ENCODE measurements at places on chromosomes 4 and X.
A peak's percentile ranks its signal among the peaks of the same experiment; 100 is the strongest.

- DNase-seq = peak; percentile 94
These were observed 71.9 kb downstream of the MAGEB17 start for GRCh38 chrX:16239211-16239610.

- DNase-seq = no peak
These were observed 12.0 kb upstream of the UFSP2 start for GRCh38 chr4:185437809-185438208.

DNA sequence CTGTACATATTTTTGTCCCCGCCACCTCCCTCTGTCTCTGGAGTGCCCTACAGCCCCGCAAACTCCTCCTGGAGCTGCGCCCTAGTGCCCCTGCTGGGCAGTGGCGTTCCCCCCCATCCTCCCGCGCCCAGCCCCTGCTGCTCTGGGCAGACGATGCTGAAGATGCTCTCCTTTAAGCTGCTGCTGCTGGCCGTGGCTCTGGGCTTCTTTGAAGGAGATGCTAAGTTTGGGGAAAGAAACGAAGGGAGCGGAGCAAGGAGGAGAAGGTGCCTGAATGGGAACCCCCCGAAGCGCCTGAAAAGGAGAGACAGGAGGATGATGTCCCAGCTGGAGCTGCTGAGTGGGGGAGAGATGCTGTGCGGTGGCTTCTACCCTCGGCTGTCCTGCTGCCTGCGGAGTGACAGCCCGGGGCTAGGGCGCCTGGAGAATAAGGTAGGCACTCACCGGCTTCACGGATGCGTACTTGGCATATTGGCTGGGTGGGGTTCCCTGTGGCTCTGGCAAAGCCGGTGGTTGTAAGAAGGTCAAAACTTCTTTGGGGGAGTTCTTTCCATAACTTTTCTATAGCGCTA, 653 bp downstream of the HHIP start:
- no peak for DNase-seq

DNA sequence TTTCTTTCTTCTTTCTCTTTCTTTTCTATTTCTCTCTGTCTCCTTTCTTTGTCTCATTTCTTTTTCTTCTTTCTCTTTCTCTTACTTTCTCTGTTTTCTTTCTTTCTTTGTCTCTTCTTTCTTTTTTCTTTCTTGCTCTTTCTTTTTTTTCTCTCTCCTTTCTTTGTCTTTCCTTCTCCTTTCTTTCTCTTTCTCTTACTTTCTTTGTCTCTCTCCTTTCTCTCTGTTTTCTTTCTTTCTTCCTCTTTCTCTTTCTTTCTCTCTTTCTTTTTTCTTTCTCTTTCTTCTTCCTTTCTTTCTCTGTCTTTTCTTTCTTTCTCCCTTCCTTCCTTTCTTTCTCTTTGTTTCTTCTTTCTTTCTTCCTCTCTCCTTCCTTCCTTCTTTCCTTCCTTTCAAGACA, 184.8 kb downstream of the CRLF2 start:
- DNase-seq = no peak

- no peak for DNase-seq
These were observed 1.0 kb downstream of the GAB3 start for GRCh38 chrX:154749856-154750255.

DNA sequence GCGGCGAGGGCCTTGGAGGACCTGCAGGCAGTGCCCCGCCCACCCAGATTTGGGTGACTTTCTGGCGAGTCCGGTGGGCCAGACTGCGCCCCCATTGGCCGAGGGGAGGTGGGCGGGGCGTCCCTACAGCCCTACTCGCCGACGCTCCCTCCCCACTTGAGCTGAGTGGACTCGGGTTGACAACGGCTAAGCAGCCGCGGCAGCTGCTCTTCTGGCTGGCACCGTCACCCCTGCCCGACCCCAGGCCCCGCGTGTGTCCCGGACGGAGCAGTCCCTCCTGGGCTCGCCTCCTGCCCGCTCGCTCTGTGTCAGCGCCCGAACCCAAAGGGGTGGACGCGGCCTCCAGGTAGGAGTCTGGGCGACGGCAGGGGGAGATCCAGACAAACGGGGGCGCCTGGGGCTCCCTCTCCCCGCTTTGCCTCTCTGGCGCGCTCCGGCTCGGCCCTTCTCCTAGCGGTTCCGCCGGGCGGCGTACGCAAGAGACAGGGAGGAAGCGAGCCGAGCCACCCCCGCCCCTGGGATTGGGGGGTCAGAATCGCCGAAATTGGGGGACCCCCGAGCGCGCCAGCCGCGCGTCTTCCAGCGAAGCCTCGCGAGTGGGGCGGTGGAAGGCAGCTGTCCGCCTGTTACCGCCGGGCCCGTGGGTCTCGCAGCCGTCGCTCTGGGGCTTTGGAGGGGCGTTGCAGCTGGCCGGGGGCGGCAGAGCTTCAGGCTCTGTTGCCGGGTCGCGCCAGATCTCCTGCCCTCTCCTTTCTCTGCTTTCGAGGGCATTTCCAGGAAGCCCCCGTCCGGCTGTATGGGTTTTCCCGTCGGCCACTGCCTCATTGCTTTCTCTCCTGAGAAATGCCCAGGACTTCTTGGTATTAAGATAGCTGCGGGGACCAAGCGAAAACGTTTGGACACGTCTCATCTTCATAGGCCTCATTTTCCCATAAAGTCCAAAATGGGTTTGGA, 46.3 kb downstream of the STARD8 start:
- peak; percentile 71 for DNase-seq

GRCh38 chr4:128481752-128482480, 194.3 kb upstream of the PGRMC2 start:
- DNase-seq = no peak

DNA sequence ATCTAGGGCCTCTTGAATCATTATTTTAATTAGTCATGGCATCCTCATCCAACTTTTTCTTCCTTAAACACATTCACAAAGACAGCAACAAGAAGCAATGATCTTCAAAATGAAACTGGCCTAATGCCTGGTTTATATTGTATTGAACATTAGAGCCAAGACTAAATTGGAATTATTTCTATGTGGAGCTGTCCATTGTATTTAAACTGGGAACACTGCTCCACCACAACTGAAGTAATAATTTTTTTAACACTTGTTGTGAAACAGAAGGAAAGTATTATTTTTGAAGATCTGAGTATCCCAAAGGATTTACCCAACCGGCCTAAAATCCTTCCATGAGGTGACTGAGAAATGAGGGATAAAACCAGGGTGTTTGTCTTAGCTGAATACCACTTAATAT, 6.9 kb downstream of the GABRB1 start:
- DNase-seq = no peak

GRCh38 chr4:2462218-2462991, 6.5 kb upstream of the RNF4 start:
- peak; percentile 75 for DNase-seq

DNA sequence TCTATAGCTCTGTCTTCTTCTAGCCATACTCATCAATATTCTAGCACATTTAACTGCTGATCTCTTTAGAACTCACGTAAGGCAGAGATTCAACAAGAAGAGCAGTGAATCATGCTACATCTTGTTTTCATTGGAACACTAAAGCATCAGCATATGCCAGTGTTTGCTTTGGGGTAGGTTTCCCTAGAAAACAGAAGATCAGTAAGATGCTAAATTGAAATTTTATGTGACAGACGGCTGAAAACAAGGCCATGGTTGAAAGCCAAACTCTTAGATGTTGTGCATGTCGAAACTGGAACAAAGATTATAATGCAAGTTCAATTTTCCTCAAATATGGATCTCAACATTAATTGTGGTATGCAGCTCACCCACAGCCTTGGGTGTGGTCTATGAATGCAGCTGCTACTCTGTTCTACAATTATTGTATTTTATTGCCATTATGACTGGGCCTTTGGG, 107.6 kb downstream of the PDLIM5 start:
- peak; percentile 74 for DNase-seq

DNA sequence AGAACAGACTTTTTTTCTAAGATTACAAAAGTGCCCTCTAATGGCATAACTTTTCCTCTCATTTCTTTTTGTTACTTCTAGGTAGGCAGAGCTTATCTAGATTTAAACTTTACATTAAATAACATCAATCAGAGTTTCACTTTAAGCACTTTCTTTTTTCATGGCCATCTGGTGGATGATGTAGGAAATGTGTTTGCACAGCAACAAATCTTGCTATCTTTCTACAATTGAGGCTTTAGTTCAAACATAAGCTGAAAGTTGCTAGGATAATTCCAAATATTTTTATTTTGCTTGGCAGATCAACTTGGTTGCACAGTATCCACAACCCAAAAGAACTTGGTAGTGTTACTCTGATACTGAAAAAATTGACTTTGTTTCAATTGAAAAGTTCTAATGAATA, 22.0 kb downstream of the NDNF start:
- DNase-seq = peak; percentile 4
